ENCODE measurements at places on chromosomes 6 and 20. TPM values are rescaled to one million over a fixed set of nuclear protein-coding genes. Genes with fewer than 3 reads are reported as not detected.

Gene KIF25
- 0.26 TPM for total RNA-seq

Gene PRDM13
- total RNA-seq, result not detected

Gene ZSCAN31
- total RNA-seq, result 5.9 TPM

Gene BTBD3
- 47.4 TPM for total RNA-seq

Gene TOP1
- total RNA-seq, result 27.0 TPM

Gene LZTS3
- total RNA-seq, result 6.1 TPM

Gene GGTLC1
- not detected for total RNA-seq

Gene OARD1
- 10.3 TPM for total RNA-seq

Gene CLPSL1
- total RNA-seq, result not detected

Gene SRMS
- total RNA-seq, result not detected

Gene SERPINB1
- total RNA-seq, result 19.3 TPM

Gene C6orf163
- total RNA-seq, result 1.8 TPM

Gene C6orf120
- 46.2 TPM for total RNA-seq
